8988T (cell line): ENCODE measurements at places on chromosomes 3 and 15.

DNA sequence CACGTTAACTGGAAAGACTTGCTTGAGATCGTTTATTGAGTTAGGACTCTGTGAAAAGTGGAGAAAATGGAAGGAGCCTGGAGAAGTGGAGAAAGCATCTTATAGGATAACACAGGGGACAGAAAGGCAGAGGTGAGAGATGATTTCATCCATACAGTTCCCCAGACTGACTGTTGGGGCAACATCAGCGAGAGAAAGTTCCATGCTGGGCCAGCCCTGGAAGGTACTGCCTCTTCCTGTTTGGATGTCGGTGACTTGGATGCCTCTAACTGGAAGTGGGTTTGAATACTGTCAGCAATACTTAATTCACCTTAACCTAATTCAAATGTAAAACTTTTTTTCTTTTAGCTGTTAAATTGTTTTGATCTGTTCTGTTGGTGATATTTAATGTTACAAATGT, 32.3 kb downstream of the ATP13A5 start:
- DNase-seq: no peak

DNA sequence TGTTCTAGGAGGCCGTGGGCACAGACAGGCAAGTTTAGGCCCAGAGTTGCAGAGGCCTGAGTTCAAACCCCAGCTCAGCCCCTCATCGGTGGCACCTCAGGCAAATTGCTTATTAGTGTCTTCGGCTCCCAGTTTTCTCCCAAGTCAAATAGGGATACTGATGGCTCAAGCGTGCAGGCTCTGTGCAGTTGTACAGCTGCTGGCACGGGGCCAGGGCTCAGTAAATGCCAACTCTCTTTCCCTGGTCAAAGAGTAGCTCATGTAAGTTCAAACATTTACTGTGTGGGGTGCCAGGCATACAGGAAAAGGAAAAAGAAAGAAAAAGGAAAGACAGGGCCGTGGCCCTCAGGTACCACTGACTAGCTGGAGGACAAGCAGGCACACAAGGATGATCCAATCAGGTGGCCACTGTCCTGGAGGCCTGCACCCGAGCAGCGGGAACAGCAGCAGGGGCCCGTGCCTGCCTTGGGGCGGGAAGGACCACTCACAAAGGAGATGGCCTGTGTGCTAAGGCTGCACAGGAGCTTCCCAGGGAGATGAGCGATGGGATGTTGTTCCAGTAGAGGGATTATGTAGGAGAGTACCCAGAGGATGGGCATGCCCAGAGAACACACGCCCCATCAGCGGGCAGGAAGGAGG, 70.8 kb downstream of the TBC1D2B start:
- no peak for DNase-seq

GRCh38 chr15:63233667-63234423, 43.6 kb upstream of the APH1B start:
- no peak for DNase-seq

DNA sequence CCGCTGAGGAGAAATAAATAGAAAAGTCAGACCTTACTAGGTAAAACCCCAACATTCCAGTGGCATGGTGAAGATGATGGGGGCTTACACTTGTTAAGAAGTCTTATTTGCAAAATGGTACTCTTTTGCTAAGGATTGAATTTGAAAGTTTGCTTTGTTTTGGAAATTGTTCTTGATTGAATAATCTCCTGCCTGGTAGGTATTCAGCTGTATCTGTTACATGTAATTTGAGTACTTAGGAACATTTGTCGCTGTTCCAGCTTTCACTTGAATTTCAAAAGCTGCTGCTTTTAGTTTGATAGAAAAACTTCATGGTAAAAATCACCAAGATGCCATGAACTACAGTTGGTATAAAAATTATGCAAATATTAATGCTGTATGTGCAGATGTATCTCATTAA, 44.6 kb downstream of the TFG start:
- no peak for DNase-seq
